ENCODE measurements at places on chromosomes 11 and 22.

DNA sequence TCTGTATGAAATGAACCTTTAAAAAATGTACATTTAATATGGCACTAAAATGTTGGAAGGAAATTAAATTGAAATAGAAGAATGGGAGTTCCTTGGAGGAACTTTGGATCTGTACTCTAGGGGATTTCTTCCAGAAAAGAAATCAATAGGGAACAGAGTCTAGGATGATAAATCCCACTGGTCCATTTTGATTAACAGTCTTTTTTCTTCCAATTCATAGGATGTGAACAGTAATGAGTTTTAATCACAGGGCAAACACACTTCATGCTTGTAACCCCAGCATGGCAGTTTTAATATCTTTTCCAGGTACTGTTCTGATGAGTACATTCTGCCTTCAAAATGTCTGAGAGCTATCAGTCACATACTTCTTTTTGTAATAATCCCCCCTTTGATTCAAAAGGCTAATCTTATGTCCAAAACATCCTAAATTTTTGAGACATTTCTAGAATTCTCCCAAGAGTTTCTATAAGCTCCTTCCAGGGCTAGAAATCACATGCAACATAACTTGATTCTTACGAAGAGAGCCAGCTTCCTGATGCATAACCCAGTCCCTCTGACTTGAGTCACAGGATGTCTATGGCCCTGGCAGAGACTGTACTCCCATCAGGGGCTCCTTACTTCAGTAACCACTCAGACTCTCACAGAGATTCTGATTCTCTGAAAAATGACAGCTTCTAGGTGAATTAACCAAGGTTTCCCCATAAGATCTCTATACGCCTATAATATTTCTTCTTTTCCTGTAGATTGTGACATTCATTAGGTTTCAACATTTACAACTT lies 112.9 kb downstream of the SLC36A4 start:
- no peak for DNase-seq

DNA sequence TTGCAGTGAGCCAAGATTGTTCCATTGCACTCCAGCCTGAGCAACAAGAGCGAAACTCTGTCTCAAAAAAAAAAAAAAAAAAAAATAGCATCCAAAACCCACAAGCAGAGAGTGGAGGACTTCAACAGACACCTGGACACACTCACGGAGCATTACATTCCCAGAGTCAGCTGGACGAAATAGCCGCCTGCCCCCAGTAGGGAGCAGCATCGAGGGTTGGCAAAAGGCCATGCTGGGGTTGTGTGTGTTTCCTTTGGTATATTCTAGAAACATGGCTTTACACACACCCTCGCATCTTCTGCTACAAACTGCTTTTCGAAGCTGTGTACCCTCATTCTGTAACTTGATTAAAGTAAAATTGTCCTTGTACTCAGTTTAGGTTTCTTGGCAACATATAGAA lies 5.3 kb downstream of the ADA2 start:
- peak; percentile 31 for DNase-seq

- DNase-seq = no peak
Observed at GRCh38 chr11:3126207-3126865, 38.8 kb downstream of the OSBPL5 start.

- DNase-seq = no peak
Observed at GRCh38 chr11:86896441-86896841, 58.8 kb downstream of the FZD4 start.

GRCh38 chr11:45494738-45495137 lies 170.7 kb downstream of the CHST1 start:
- no peak for DNase-seq

GRCh38 chr11:118659314-118659952 lies 20.0 kb downstream of the TREH start:
- DNase-seq = peak; percentile 96

GRCh38 chr11:111736621-111737443 lies 29.4 kb downstream of the PPP2R1B start:
- no peak for DNase-seq

DNA sequence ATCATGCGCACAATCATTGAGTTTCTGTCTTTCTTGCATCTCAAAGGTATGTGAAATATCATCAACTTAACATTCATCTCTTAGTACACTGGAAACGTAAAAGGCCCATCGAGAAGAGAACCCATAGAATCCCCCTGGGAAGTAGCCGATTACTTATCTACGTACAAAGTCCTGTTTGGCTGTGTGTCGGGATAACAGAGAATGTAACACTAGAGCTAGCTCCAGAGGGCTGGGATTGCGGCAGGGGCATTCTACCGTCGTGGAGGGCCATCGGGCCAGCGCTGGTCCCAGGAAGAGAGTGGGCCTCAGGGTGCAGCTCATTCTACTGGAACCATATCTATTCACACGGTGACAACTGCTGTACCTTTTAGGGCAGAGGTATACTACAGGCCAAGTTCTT lies 4.5 kb downstream of the GAL start:
- no peak for DNase-seq

DNA sequence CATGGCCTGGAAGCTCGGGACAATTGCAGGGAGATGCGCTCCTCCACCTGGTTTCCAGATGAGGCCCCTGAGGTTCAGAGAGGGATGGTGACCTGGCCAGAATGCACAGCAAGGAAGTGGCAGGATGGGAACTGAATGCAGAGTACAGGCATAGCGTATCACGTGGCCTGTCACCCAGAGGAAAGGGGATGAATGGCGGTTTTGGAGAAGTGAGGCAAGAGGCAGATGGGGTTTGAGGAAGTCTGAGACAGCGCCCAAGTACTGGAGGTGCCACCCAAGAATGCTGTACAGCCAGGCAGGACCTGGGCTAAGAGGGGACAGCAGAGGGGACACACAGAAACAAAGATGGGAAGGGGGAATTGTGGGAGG lies 4.9 kb downstream of the RAB3IL1 start:
- no peak for DNase-seq

- no peak for DNase-seq
Observed at GRCh38 chr11:12282676-12283075, 94.7 kb upstream of the PARVA start.

- no peak for DNase-seq
Observed at GRCh38 chr11:67254798-67255197, 11.5 kb upstream of the GRK2 start.

DNA sequence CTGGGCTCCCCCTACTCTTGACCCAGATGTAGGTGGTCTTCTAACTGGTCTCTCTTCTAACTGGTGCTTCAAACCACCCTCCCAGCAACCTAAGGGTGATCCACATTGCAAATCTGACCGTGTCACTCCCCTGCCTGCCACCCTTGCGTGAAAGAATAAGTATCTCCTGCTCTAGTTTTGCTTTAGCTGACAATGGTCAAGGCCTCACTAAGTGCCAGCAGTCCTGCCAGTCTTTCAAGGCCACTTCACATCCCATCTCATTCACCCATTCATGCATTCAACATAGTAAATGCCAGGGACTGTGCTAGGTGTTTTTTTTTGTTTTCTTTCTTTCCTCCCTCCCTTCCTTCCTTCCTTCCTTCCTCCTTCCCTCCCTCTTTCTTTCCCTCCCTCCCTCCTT lies 2.3 kb upstream of the KCTD17 start:
- DNase-seq = no peak

- DNase-seq = no peak
Observed at GRCh38 chr11:36354221-36355003, 58.3 kb downstream of the PRR5L start.

DNA sequence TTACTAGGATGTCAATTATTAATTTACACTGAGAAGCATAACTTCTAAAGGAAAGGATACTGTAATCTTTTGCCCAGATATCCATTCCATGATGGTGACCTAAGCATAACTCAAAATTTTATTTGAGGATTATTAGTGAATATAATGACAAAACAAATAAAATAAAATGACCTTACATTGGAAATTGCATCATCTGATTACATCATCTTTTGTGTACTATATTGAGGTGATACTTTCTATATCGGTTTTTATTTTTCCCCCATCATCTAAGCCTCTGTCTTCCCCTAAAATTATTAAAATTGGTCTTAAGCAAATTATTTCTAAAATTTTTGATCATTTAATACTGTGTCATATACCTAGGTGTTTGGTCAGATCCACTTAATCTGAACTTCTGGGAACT lies 150.1 kb upstream of the CTSC start:
- DNase-seq = no peak

DNA sequence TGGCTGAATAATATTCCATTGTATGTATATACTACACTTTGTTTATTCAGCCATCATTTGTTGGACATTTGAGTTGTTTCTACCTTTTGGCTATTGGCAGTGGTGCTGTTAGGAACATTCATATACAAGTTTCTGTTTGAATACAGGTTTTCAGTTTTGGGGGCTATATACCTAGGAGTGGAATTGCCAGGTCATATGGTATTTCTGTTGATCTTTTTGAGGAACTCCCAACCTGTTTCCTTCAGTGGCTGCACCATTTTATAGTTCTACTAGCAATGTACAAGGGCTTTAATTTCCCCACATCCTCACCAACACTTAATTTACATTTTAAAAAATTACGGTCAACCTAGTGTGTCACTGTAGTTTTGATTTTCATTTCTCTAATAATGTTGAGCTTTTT lies 54.6 kb downstream of the HSD17B12 start:
- DNase-seq = no peak

DNA sequence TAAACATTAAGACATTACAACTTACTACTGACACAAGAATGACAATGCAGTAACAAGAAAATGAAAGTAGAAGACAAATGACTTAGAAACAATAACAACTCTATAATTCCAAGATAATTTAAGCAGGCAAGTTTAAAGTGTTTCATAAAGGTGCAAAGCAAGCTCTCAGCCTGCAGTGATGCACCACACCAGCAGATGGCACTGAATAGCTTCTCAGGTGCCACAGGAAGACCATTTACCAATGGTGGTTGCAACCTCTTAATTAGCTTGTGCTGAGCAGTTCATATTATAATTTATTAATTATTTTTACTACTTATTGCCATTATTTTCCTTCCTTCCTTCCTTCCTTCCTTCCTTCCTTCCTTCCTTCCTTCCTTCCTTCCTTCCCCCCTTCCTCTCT lies 60.6 kb downstream of the NXPE2 start:
- DNase-seq = peak; percentile 61

GRCh38 chr22:32600147-32600546 lies 125.5 kb downstream of the FBXO7 start:
- no peak for DNase-seq

- no peak for DNase-seq
Observed at GRCh38 chr11:15901790-15902189, 454.6 kb downstream of the SOX6 start.

DNA sequence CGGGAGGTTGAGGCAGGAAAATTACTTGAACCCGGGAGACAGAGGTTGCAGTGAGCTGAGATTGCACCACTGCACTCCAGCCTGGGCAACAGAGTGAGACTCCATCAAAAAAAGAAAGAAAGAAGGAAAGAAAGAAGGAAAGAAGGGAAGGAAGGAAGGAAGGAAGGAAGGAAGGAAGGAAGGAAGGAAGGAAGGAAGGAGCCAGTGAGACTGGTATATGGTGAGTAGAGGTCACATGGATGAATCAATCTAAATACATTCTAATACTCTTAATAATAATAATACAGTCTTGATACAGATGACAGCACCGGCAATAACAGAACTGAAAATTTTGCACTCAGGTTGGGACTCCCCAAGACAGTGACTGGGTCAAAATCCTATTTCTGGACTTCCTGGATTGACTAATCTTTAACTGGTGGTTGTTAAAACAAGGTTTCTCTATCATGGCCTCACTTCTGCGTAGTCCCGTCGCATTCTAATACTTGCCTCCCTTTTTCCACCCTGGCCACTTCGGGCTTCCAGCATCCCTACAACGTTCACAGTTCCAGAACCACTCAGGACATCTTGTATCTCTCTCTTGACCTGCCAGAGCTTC lies 53.5 kb upstream of the EIF3M start:
- no peak for DNase-seq

DNA sequence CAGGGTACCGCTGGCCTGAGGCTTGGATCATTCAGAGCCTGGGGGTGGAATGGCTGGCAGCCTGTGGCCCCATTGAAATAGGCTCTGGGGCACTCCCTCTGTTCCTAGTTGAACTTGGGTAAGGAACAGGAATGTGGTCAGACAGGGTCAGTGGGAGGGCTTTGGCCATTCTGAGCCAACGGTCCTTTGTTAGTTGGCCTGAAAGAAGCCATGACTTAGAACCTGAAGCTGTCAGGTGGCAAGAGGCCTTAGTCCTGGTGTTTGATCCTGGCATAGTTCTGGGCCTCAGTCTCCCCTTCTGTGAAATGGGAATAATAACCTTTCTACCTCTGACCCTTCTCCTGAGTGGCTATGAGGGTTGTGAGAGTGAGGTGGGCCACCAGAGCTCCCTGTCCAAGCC lies 8.3 kb downstream of the PGAP2 start:
- no peak for DNase-seq

DNA sequence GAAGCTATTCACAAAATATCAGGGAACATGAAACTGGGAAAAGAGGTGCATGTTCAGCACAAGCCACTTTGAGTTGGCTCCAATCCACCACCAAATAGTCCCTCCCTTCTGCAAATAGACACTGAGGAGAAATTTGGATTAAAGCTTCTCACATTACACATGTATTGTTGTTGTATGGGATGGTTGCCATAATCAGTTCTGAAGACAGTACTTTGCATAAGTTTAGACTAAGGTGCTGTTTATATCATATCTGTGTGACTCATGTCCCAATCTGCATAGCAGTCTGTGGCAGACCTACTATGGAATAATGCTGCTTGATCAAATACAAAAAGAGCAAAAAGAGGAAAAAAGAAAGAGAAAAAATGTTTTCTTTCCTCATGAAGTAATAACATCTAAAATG lies 376.7 kb upstream of the DDI1 start:
- no peak for DNase-seq

DNA sequence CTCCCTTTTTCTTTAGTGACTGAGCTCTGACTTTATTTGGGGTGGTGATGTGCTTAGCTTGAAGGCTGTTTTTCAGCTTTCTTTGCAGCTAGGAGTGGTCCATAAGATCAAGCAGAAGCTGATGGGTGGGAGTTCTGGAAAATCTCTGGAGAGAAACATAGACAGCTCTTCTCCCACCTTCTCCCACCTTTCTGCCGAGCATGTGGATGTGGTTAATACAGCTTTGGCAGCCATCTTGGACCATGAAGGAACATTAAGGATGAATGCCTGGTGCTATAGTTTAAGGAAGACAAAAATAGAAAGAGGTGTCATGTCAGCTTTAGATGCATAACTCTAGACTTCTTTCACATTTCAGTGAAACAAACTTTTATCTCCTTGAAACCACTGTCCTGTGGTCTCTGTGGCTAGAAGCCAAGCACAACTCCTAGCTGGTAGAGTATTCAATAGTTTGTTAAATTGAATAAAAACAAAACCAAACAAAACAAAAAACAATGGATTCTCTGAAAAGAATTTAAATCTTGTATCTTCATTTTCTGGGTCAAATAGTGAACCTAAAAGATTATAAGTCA lies 203.6 kb upstream of the SESN3 start:
- DNase-seq = no peak

DNA sequence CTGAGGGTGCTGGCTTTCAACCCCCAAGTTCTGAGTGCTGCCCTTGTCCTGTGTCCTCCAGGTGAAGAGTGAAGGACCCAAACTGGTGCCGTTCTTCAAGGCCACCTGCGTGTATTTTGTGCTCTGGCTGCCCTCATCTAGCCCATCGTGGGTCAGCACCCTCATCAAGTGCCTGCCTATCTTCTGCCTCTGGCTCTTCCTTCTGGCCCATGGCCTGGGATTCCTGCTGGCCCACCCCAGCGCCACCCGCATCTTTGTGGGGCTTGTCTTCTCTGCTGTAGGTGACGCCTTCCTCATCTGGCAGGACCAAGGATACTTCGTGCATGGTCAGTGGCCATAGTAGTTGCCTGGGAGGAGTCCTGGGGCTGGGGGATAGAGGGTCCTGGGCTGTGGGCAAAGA lies 2.3 kb downstream of the TMEM86A start:
- no peak for DNase-seq

- no peak for DNase-seq
Observed at GRCh38 chr11:130227373-130227772, 67.8 kb downstream of the ST14 start.
